ENCODE measurements at places on chromosomes 13 and 19.

GRCh38 chr19:43101950-43102349, 19.4 kb upstream of the PSG2 start:
- DNase-seq, result no peak

GRCh38 chr13:39684531-39685137, 29.2 kb downstream of the COG6 start:
- DNase-seq, result peak; percentile 31

DNA sequence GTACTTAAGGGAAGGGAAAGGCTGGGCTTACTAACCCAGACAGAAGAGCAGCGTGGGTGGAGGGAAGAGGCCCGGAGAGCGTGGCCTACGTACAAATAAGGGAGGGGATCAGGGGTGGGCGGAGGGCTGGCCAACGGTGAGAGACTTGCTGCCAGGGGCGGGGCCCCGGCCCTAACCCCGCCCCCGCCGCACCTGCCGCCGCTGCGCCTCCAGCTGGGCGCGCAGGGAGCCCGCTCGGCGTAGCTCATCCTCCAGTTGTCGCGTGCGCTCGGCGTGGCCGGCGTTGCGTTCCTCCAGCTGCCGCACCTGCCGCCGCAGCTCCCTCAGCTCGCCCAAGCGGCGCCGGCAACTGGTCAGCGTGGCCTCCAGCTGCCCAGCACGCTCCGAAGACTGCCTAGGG, 5.7 kb downstream of the HOOK2 start:
- no peak for DNase-seq

- no peak for DNase-seq
Observed at GRCh38 chr13:51467730-51468129, 14.9 kb upstream of the INTS6 start.

DNA sequence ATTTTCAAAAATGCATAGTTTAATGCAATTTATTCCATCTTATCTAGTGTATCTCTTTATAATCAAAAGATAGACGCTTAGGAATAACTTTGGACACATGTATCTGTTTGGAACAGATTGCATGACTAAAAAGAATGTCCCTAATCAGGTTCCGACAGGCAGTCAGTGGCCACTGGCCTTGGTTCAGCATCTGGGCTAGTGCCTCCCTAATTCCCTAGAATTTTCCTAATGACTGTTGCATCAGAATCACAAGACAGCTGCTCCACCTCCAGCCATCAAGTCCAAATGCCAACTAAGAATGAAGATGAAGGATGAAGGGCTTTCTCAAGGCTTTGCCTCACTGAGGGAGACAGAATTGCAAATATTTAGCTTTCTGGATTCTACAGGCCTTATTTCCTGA, 173.8 kb downstream of the EFNB2 start:
- DNase-seq, result no peak

DNA sequence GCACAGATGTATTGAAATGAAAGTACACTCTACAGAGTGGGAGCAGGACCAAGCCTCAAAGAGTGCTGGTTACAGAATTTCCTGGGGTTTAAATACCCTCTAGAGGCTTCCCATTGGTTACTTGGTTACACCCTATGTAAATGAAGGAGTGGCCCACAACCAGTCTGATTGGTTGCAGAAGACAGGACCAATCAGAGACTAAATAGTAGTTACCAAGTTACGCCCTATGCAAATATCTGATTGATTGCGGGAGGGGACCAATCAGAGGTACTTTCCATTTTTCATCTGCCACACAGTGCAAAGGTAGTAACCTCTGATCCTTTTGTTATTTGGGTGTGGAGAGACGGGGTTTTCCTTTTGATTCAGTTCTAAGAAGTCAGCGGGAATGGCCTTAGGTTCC, 5.5 kb upstream of the ZFP82 start:
- DNase-seq, result no peak
